CD4-positive, alpha-beta T cell treated with Interferon gamma for 1 hour (primary cell): ENCODE measurements at places on chromosomes 2 and 18.
A peak's percentile ranks its signal among the peaks of the same experiment; 100 is the strongest.

GRCh38 chr2:189150033-189150432 is 29.5 kb downstream of the COL5A2 start:
- DNase-seq, result no peak

DNA sequence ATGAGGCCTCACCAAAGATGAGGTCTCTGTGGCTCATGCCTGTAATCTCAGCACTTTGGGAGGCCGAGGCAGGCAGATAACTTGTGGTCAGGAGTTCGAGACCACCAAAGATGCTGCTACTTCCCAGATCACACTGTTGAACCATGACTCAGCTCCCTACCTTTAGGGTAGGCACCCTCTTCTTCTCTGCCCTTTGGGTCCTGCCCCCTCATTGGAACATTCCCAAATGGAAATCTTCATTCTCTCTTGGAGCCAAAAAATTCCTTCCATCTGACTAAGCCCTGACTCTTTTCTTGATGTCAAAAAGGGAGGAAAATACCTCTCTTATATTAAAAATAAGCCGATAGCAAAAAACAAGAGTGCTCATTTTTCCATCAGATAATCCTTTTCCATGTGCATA is 183.5 kb downstream of the PAX3 start:
- no peak for DNase-seq

GRCh38 chr2:217964275-217965161 is 38.3 kb downstream of the TNS1 start:
- DNase-seq, result no peak

DNA sequence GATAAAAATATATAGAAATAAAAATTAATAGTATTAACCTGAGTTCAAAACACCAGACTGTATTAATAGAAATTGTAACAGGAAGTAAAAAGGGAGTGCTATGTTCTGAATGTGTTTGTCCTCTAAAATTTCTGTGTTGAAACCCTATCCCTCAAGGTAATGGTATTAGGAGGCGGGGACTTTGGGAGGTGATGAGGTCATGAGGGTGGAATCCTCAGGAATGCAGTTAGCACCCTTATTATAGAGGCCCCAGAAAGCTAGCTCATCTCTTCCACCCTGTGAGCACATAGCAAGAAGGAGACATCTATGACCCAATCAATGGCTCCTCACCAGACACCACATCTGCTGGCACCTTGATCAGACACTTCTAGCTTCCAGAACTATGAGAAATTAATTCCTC is 124.5 kb downstream of the CMPK2 start:
- DNase-seq, result no peak

DNA sequence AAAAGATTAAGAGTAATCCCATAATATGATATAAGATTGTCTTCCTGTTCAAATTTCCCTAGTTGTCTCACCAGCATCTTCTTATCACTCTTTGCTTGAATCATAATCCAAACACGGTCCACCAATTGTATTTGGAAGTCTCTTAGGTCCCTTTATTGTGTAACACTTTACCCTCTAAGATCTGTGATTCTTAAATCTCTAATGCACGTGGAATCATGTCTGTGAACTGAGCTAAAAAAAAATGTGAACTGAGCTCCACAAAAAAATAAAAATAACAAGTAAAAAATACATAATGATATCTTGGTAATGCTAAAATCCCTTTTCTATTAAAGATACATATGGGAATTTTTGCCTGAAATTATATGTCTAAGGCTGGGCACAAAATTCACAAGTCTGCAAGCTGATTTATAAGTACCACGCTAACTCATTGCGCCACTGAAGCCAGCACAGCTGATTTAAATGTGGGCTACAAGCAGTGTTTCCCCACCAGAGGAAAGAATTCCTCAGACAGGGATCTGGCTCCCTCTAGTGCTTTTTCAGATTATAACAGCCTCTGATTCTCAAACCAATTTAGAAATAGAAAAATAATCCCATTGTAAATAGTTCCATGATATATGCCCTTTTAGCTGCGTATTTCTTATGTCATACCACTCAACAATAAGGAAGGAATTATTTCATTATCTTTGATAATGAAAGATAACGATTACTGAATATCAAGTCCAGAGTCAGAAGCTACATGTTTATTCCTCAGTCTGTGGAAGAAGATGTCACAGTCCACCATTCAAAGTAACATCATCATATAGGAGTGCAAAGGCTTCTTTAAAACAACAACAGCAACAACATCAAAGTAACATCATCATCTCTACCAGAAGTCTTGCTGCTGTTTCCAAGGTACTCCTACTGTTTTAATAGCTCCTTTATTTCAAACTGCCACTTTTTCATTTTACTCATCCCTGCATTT is 22.9 kb downstream of the RBM43 start:
- peak; percentile 14 for DNase-seq

DNA sequence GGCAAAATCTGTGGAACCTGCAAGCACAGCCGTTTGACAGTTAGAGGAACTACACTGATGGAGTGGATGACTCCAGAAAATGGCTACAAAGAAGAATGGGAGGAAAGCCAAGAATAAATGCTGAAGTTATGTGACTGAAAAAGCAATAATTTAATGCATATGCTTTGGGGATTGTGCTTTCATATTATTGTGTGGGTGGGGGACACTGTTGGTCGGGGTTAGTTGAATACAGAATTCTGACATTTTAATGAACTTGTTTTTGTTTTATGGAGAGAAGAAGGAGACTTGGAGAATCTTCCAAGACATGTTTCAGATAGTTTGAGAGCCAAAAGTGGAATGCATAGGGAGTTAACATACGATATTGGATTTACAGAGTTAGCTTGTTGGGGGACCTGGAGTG is 68.5 kb downstream of the NRP2 start:
- no peak for DNase-seq

- no peak for DNase-seq
These were observed 36.6 kb downstream of the FEZ2 start for GRCh38 chr2:36561237-36561944.

GRCh38 chr2:157421331-157421944 is 22.5 kb downstream of the CYTIP start:
- no peak for DNase-seq

- no peak for DNase-seq
These were observed 270.0 kb downstream of the CYRIA start for GRCh38 chr2:16395601-16396000.

DNA sequence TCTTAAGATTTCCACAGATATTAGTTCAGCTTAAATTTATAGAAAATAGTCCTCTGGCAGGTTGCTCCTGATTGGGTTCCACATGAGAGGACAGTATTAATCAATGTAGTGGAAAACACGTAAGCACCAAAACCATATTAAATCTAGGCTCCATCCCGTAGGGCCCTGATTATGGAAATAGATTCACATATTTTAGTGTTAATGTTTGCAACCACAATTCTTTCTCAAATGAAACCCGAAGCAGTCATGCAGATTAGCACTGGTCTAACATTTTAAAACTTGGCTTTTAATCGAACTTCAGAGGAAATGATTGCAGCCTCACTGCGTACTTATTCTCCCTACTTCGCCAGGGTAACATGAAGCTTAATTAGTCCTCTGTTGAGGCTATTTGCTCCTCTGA is 60.9 kb downstream of the METTL4 start:
- no peak for DNase-seq

GRCh38 chr2:69285379-69285894 is 101.6 kb downstream of the GFPT1 start:
- no peak for DNase-seq

DNA sequence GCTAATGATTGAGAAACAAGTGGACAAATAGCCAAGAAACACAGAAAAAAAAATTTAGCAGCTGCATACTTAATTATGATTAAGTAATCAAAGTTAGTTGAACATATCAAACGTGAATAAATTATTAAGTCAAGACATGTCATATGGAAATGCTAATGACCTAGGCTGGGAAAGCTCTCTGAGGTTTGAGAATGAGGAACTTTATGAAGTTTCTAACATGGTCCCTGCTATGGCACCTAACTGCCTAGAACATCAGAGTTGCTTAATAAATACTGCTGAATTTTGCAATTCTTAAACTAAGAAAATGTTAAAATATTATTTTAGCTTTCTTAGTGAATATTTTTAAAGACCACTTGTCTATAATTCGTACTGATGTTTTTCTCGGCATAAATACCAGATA is 99.8 kb downstream of the AFF3 start:
- DNase-seq, result no peak

- DNase-seq, result no peak
These were observed 26.8 kb upstream of the CUL3 start for GRCh38 chr2:224611938-224612337.

DNA sequence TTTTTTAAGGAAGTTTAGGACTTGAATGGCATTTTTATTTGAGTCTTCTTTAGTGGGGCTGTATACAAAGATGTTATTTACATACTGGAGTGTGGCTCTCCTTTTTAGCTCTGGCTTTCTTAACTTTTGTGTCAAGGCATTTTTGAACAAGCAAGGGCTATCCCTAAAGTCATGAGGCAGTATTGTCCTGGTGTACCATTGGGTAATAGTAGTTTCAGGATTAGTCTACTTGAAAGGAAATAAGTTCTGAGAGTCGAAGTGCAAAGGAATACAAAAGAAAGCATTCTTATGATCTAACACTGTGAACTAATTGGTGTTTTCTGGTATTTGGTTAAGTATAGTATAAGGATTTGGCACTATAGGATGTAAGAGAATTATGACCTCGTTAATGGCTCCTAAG is 1.9 kb upstream of the CYP27A1 start:
- DNase-seq, result no peak

GRCh38 chr18:23724681-23725080 is 35.4 kb downstream of the LAMA3 start:
- DNase-seq, result no peak

DNA sequence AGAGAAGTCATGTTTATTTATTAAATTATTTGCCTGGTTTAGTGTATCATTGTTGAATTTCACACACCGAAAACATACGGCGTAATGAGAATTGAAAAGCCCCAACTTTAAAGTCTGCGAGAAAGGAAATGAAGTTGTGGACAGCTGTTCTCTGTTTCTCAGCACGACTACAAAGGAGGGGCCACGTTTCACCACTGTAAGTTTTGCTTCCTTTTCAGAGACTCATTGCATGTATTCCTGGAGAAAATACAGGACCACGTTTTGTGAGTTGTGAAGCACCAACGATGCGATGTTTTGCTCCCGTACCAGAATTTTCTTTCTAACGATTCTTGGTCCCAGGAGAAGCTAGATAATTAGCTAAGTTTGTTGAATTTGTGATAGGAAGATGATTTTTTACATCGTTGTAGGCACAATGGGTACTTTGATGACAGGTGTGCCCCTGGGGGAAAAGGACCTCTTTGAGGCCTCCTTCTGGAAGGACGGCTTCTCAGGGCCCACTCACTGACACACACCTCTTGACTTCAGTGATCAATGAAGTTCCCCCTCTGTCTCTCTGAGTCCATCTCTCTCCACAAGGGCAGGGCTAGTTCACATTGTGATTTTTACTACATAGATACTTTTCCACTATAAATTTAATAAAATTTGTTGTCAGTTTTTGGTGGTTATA is 23.7 kb upstream of the ACKR3 start:
- DNase-seq, result no peak

- no peak for DNase-seq
These were observed 6.7 kb upstream of the ATG16L1 start for GRCh38 chr2:233244818-233245217.

GRCh38 chr18:24208270-24209035 is 69.6 kb downstream of the CABYR start:
- DNase-seq, result no peak

GRCh38 chr2:140895378-140895777 is 1235.4 kb downstream of the LRP1B start:
- DNase-seq, result no peak
